ENCODE measurements at places on chromosomes 2 and 18.

GRCh38 chr2:233059797-233060500 lies at the start of gene INPP5D:
Gene INPP5D, plus strand, starts transcription at chr2:233060342. Its CDS starts 137 bp downstream, at chr2:233060479.
- DNase-seq: peak; percentile 75

GRCh38 chr2:222707689-222708273 lies 36.3 kb downstream of the MOGAT1 start:
- DNase-seq: no peak

DNA sequence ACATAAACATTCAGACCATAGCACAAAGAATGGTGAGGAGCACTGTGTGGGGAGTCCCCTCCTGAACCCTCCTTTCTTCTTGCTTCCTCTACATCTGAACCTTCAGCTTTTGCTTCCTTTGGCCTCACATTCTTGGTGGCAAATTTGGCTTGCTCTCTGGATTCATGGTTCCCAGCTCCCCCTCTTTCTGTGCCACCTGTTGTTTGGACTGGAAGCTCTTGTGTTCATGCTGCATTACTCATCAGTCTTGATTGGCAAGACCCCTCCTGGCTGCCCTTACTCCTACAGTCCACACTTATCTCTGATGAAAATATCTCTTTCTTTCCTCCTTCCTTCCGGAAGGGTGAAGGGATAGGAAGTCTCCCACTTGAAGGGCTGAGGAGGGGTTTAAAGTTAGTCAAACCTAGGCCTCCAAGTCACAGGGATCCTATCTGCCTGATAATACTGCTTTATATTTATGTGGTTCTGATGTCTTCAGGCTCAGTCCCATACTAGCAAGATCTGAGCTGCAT lies 70.0 kb downstream of the MYO3B start:
- no peak for DNase-seq

- DNase-seq: no peak
Measured at GRCh38 chr2:173264151-173264550, 90.5 kb upstream of the CDCA7 start.

GRCh38 chr2:219420687-219421086 lies 2.5 kb downstream of the DES start:
- DNase-seq: no peak

DNA sequence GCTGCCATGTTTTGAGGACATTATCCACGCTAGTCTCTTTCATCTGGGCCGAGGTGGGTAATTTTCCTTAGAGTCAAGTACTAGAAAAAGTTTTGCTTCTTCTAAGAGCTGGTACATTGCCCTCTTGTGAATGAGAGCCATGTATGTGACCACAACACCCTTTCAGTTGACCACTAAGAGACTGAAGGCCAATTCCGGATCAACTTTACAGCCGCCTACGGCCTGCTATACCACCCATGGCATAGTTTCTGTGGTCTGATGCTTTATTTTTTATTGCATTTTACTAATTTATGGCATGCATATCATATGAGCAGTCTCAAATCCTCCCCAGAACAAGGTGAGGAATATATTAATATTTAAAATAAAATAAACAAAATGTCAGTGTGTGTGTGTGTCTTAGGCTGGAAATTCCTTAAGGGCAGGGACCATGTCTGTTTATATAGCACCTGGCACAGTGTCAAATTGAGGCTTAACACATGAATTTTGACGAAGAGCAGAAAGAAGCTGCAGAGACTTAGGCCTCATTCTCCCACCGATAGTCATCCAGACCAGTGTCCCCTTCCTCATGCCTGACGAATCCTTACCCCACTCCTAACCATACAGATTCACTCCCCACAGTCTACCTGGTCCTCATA lies 35.4 kb downstream of the PSD4 start:
- no peak for DNase-seq

GRCh38 chr2:48187503-48187902 lies 281.2 kb upstream of the FBXO11 start:
- DNase-seq: no peak

- DNase-seq: no peak
Measured at GRCh38 chr2:213703406-213704098, 419.3 kb downstream of the SPAG16 start.

GRCh38 chr18:22822841-22823508 lies 110.2 kb upstream of the RBBP8 start:
- DNase-seq: no peak

DNA sequence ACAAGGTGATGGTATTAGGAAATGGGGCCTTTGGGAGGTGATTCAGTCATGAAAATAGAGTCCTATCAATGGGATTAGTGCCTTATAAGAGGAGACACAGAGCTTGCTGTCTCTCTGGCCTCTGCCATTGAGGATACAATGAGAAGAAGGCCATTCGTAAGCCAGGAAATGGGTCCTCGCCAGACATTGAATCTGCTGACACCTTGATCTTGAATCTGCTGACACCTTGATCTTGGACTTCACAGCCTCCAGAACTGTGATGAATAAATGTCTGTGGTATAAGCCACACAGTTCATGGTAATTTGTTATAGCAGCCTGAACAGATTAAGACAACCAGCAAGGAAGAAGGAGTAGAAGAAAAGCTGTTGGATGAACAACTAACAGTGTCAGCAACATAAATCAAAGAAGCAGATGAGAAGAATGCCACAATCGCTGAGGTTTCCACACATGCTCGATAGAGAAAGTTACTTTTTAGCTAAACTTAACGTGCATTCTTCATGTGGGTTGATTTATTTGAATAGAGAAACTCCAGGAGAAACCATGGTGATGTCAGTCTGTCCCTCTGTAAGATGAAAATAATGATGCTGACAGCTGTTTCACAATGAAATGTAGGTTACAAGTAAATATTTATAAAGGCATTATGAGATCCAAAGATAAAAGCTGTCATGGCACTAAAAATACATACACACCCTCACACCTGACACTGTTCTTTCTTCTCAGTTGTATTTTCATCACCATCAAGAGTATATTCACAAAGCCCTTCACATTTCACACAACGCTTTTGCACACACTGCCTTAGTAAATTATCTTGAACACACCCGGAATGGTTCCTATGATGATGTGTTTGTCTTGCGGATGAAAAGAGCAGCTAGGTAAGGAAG lies 153.7 kb upstream of the NCK2 start:
- DNase-seq: no peak

DNA sequence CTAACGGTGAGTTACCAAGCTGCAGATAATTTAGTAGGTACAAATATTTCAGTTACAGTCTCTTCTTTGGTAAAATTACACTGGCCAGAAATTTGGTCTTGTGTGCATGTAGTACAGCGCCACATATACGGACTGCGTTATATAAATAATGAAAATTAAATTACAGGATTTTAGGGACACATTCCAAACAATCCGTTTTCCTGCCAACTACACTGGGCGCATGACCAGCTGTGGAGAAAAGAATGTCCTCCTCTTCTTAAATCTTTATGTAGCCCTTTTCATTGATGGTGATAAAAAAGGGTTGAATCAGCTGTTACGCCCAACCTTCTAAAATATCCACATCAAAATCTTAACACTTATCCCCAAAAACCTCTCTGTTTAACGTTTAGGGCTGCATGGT lies 37.5 kb downstream of the TCF4 start:
- DNase-seq: no peak

GRCh38 chr2:161085149-161085548 lies 75.1 kb upstream of the TANK start:
- DNase-seq: no peak

GRCh38 chr2:1663621-1664020 lies 80.7 kb downstream of the PXDN start:
- no peak for DNase-seq

DNA sequence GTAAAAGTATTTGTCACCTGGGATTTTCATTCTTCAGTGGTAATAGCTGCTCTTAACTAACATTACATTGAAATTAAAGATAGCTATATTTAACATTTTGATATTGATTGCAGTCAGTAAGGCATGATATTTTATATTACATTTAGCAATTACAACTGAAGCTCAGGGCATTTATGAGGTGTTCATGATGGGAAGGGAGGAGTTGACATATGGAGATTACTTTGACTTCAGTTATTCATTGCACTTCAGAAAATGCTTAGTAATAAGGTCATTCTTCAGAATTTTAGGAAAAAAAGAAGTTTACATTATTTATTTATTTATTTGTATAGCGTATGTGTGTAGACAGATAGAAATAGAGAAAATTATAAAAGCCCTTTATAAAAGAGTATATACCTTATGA lies 352.0 kb downstream of the GALNT13 start:
- DNase-seq: no peak

DNA sequence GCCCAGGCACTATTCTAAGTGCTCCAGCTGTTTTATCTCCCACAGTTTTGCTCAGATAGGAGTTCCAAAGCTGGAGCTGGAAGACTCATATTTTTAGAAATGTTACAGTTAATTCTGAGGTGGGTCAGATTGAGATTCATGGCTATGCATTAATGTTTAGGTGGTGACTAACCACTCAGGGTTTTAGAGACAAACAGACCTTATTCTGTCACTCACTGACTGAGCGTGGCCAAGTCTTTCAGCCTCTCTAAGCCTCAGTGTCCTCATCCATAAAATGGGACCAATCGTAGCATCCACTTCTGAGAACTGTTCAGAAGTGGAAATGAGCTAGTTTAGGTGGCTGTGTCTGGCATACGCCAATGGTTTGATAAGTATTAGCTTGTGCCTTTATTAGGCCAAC lies 4.3 kb upstream of the CASP8 start:
- DNase-seq: no peak

GRCh38 chr18:70256994-70257393 lies 31.9 kb upstream of the SOCS6 start:
- no peak for DNase-seq

GRCh38 chr2:224958873-224959272 lies 83.4 kb downstream of the DOCK10 start:
- no peak for DNase-seq

DNA sequence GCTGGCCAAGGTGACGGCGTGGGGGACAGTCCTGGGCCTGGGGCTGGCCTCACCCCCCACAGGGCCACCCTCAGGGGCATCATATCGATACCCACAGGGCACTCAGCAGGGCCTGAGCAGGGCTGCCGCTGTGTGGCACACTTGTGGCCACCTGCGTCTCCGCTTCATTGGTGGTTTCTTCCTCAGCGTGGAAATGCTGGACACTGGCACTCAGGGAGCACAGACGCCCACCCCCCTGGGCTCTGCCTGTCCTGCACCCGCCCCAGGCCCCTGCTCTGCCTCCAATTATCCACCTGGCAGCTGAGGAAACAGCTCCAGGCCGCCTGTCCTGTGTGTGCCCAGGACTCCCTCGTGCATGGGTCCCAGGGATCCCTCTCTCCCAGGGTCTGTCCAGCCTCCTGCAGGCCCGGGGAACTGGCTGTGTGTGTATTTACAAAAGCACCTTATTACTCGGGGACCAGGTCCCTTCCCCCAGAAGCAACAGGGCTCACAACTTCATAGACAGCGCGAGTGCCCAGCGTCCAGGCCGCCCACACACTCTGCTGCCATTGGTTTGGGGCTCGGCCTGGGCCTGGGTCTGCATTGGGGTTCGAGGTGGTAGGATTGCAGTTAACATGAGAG lies 13.1 kb downstream of the CROCC2 start:
- DNase-seq: no peak

GRCh38 chr2:74375838-74376237 lies 4.3 kb downstream of the DCTN1 start:
- no peak for DNase-seq

DNA sequence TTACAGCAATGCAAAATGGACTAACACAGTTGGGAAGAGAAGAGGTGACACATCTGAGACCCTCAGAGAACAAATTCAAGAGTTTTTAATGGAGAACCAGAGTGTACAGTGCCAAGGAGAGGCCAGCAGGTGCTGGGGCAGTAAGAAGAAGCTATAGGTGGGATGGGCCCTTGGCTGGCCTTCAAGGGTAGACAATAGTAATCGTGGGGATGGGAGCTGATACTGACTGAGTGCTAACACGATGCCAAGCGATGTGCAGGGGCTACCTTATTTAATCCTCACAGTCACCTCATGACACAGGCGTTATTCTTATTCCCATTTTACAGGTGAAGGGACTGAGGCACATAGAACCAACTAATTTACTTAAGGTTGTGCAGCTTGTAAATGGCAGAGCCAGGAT lies 131.9 kb upstream of the ID2 start:
- no peak for DNase-seq

DNA sequence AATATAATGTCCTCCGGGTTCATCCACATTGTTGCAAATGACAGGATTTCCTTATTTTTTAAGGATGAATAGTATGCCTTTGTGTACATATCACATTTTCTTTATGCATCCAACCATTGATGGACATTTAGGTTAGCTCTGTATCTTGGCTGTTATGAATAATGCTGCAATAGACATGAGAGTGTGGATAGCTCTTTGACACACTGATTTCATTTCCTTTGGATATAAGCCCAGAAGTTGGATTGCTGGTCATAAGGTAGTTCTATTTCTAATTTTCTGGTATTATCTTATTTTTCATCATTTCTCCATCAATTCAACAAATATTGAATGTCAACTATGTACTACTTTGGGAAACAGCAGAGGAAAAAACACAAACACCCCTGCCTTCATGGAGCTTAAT lies 423.3 kb downstream of the MTX2 start:
- no peak for DNase-seq

DNA sequence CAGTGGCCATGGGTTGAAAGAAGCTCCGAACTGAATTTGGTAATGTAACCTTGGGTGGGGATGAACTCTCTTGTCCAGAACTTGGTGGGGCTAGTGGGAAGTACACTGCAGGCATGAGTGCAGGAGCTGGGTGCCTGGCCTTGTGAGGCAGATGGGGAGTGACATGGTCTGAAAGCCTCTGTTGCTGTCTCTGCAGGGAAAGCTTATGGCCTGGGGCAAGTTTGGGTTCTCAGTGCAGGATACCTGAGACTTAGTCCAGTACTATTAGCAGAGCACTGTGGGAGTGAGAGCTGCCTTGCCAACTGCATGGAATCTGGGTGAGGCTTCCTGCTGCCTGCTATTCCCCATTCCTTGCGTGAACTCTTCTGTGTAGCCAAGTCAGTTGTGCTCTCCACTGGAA lies 1620.9 kb upstream of the NXPH2 start:
- DNase-seq: no peak

GRCh38 chr2:55114082-55114481 lies 63.8 kb upstream of the RTN4 start:
- DNase-seq: no peak

- DNase-seq: no peak
Measured at GRCh38 chr2:70328921-70329561, 27.2 kb upstream of the FAM136A start.

GRCh38 chr2:191262436-191262835 lies 17.2 kb downstream of the MYO1B start:
- no peak for DNase-seq

GRCh38 chr2:65608466-65608865 lies 176.1 kb upstream of the SPRED2 start:
- DNase-seq: no peak
